ENCODE measurements at places on chromosomes 5 and 9.

DNA sequence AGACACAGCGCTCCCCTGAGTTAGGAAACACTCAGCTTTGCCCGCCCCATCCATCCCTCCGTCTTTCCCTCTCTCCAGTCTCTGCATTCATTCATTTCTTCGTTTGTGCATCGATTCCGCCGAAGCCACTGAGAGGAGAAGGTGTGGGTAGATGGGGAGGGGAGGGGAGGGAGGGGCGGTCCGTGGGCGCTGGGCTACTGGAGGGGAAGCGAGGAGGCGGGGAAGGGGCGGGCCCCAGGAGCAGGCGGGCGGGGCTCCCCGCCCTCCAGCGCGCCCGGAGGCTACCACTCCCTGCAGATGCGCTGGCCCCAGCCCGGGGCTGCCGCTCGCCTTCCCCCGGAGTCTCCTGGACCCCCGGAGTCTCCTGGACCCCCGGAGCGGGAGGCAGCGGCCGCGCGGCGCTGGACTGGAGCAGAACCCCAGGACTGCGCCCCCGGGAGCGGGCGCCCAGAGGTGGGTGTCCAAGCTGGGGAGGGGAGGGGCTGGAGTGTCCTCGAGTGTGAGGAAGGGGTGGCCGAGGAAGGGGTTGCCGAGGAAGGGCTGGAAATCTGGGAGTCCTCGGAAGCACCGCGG, 159.5 kb downstream of the C9orf152 start:
- DNase-seq, result peak; percentile 85

DNA sequence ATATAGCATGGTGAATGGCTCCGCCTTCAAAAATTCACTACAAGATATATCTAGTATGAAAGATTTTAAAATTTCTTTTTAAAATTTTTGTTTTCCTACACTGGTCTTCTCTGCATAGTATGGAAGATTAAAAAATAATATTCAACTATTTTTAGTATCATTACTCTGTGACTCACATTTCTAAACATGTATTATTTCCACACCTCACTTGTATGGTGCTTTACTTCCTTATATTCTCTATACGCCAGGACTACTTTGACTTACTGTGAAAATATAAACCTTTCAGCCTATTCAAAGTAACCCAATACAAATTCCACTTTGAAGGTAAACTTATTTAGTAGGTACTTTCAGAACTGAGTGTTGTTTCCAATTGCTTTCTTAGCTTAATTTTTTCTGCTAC, 26.8 kb upstream of the TXNDC8 start:
- no peak for DNase-seq

- DNase-seq, result no peak
Measured at GRCh38 chr5:109876030-109876725, 186.5 kb downstream of the MAN2A1 start.

DNA sequence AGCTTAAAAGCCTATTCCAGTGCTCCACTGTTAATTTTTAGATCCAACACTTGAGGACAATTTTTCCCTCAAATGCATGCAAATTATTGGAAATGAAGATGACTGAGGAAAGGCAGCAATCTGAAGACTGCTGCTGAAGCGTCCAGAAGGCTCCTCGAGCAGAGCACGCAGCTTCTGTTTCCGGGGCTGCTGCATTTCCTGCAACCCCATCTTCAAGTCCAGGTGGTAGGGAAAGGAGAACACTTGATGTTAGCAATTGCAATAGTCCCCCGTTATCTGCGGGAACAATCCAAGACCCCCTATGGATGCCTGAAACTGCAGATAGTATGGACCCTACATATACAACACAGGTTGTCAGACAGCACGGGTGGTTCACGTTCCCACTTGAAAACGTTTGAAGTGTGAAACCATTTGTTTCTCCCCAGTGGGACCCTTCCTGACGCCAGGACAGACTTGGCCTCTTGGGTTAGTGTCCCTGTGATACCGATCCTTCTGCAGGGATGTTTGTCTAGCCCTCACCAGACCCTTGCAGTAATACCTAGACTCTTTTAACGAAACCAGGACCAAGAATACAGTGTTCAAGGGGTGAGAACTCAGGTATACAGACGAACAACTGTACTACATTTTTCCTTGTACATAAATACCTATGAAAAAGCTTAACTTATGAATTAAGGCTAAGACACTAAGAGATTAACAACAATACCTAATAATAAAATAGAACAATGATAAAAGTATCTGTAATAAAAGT, 152.3 kb downstream of the HSD17B3 start:
- DNase-seq, result no peak

DNA sequence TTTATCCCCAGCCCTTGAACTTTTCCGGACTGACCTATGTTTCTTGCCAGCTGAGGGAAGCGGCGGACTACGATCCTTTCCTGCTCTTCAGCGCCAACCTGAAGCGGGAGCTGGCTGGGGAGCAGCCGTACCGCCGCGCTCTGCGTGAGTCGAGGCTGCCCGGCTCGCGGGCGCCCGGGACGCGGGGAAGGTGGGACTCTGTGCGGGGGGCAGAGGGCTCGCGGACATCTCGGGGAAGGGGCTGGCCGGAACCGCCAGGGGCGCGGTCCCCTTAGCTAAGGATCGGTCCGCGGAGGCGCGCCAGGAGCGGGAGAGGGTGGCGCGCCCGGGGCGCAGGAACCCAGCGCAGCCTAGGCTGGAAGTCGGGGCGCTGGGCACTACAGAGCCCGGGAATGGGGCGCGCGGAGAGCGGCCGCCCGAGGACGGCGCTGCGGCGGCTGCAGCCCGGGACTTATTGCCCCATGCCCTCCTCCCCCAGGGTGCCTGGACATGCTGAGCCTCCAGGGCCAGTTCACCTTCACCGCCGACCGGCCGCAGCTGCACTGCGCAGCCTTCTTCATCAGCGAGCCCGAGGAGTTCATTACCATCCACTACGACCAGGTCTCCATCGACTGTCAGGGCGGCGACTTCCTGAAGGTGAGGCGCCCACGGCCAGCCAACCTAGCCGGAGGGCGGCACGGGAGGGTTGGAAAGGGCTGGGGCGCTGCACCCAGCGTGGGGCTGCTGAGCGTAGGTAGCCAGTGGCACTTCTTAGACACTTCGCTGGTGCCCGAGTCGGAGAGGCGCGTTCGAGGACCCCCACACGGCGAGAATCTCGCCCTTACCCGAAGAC, 922 bp downstream of the CRHBP start:
- DNase-seq, result no peak

DNA sequence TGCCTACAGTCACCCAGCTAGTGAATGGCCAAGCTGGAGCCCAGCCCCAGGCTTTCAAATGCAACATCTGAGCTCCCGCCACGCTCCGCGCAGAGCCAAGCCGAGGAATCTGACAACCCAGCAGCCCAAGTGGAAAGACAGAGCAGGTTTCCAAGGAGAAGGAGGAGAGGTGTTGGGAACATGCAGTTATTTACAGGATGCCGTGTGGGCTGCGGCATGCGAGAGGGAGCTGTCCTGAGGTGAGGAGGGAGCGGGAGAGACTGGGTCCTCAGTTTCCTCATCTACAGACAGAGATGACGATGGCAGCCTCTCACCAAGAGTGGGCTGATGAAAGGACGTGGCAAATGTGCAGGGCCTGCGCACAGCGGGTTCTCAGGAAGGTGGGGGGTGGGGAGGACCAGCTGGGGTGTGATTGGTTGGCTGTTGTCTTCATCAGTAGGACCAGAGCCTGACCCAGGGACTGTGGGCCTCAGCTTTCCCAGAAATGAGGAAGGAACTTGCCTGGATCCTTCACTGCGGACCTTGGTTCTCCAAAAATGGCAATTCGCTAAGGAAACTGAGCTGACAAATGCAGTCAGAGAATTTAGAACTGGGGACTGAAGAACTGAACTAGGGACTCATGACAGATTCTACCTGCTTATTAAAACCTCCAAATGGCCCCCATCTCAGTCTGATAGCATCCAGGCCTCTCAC, 14.8 kb upstream of the CPLX2 start:
- DNase-seq, result no peak

DNA sequence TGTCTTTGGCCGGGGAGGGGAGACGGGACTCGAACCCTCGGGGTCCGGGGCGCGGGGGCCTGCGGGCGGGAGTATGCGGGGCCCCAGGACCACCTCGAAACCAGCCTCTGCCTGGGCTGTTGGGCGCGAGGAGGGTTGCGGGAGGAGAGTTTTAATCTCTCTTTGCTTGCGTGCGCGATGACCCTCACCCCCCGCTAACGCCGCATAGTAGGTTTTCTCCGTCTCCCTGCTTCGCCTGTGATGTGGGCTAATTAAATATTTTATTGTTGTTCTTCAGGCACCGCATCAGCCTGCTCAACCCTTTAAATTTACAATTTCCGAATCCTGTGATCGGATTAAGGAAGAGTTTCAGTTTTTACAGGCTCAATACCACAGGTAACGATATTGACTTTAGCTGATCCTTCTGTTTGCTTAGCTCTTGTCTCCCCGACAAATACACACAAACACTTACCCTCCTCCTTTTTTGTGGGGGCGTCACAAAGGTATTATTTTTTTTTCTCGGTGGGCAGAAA, 1.7 kb downstream of the TLE4 start:
- peak; percentile 63 for DNase-seq

Measured in OCI-M1 (cell line).